T-cell (primary cell): ENCODE measurements at places on chromosomes 11 and 22. TPM values are rescaled to one million over a fixed set of nuclear protein-coding genes. Genes with fewer than 3 reads are reported as not detected.

SNX15 gene
- total RNA-seq = 19.9 TPM

PAMR1 gene
- not detected for total RNA-seq

C11orf86 gene
- not detected for total RNA-seq

TTLL8 gene
- total RNA-seq = not detected

GLYAT gene
- not detected for total RNA-seq

POLA2 gene
- 15.1 TPM for total RNA-seq

ACTN3 gene
- 0.18 TPM for total RNA-seq

OR10D3 gene
- total RNA-seq = not detected

ZNF215 gene
- total RNA-seq = 0.70 TPM

XKR3 gene
- total RNA-seq = not detected

C11orf97 gene
- not detected for total RNA-seq

ROM1 gene
- 4.5 TPM for total RNA-seq

SMC1B gene
- 0.06 TPM for total RNA-seq

OR8G5 gene
- total RNA-seq = not detected

CLTCL1 gene
- 3.1 TPM for total RNA-seq

NAALADL1 gene
- 26.1 TPM for total RNA-seq

FIBIN gene
- total RNA-seq = not detected

MYO7A gene
- total RNA-seq = 0.66 TPM
